Head of caudate nucleus (tissue), 42 donors: ENCODE measurements at places on chromosomes 4 and X.

DNA sequence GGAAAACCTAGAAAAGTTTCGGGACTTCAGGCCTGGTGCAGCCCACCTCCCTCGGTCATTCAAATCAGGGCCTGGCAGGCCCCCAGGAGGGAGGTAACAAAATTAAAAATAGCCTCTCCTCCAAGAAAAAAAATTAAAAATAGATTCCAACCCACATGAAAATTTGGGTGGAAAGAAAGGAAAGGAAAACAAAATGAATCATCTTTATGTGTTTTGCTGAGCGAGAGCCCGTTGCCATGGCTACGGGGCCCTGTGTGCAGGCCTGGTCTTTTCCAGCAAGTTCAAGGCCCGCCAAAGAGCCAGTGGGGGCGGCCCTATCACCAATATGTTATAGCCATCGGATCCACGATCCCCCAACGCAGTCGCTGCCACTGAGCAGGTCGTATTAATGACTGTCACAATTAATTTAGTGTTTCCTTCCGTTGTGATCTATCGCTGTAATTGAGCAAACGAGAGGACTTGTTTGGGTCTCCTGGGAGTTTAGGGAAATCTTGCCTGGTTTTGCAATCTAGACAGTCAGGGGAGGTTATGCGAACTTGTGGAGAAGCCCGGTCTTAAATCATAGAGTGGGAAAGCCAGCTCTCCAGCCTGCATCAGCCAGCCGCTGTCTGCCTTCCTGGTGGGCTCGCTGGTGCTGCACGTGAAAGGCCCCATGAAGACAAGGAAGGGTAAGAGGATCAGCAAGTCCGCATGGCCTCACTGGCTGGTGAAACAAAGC is 452.4 kb downstream of the BCOR start:
- DNase-seq, result no peak

DNA sequence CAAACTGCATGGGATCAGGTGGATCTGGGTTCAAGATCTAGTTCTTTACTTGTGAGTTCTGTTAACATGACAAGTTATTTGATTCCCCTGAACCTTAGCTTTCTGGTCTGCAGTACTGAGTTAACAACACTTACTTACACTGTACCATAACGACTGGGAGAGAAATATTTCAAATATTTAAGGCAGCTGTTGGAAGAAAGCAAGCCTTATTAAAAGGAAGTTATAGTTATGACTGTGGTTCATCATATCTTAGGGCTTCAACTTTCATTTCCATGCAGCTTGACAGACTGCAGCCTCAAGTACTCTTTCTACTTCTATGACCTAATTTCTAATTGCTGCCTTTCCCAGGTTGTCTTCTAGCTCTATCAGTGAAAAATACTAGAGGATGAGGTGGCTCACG is 40.0 kb upstream of the PDGFRA start:
- no peak for DNase-seq

GRCh38 chrX:50081282-50081889 is 119.4 kb downstream of the AKAP4 start:
- DNase-seq, result peak; percentile 4

DNA sequence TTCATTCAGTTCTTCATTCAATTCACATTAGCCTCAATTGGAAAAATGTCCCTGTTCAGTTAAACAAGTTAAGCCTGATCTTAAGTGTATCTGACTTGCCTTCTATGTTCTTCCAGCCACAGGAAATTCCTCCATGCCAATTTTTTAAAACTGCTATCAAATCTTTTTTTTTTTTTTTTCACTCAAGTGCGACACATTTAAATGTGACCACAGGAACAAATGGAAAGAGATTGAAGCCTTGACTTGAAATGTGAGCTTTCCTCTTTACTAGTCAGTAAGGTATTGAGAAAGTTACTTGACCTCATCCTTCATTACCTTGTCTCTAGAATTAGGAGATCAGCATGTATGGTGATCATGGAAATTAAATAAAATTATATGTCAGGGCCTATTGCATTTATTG is 165.1 kb downstream of the SLIT2 start:
- no peak for DNase-seq

DNA sequence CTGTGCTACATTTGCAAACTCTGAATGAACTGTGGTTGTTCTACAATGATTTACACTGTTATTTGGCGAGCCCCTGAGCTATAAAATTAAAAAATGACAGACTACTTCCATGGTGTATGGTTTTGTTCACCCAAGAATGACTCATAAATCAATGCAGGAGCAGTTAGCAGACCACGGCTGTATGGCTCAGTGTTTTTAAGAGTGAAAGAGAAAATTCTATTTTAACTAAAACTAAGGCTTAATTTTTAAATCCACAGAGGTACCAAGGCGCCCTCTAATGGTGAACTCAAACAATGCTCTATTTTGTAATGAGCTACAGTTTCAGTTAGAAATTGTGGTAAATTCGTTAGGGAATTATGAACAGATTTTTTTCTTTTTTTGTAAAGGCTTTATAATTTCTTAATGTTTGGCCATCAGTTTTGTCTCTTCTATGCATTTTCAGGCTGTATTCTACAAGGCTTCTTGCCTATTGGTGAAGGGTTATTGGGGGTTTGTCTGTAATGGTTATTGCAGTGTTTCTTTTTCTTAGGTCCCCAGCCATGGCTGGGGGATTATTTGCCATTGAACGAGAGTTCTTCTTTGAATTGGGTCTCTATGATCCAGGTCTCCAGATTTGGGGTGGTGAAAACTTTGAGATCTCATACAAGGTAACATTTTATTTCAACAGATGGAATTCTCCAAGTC is 32.5 kb downstream of the HMGB2 start:
- peak; percentile 53 for DNase-seq

GRCh38 chrX:133218329-133218728 is at the start of gene TFDP3:
TSS of gene TFDP3 (minus strand) at chrX:133218354. CDS start at chrX:133218259, 95 bp downstream.
- no peak for DNase-seq

- DNase-seq, result no peak
Observed at GRCh38 chr4:138475116-138475515, 233.0 kb upstream of the SLC7A11 start.

DNA sequence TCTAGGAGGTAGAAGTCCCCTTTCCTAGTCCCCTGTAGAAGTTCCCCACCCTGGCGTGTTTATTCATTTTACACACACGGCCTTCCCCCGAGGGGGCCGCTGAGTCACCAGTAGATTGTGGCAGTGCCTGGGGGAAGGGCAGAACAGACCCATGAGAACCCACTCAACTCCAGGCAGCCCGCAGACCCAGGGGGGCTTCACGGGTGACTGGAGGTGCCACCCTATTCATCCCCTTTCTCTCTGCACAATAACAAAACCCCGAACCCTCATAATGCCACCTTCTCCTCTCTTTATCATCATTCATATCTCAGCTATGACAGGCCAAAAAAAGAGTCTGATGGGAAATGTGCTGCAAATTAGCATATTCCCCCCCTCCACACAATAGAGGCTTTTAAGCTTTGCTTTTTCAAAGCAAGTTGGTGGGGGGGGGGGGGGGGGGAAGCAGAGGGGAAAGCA is 20.4 kb upstream of the GPM6B start:
- DNase-seq, result peak; percentile 76

- DNase-seq, result no peak
Observed at GRCh38 chr4:83151651-83152050, 37.1 kb upstream of the PLAC8 start.
